ENCODE measurements at places on chromosomes 4 and X.

GRCh38 chr4:10120943-10121567 lies 4.5 kb upstream of the WDR1 start:
- no peak for DNase-seq

- DNase-seq, result no peak
Measured at GRCh38 chrX:155211208-155211607, 5.1 kb upstream of the VBP1 start.

- DNase-seq, result no peak
Measured at GRCh38 chr4:8468746-8469535, 28.4 kb downstream of the TRMT44 start.

DNA sequence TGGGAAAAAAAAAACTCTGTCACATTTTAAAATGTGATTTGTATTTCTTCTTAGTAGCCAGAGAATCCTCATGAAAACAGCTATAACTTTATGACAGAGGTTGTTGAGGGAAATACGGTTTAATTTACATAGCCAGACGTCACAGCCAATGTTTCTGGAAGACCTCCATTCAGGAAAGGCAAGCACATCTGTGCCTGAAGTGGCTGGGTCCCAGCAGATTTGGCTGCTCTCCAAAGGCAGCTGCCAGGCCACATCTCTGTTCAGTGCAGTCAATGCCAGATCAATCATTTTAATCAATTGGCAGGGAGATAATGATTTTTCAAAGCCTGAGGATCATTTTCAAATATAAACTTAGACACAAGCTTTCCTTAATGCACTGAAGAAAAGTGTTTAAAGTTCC lies 86.5 kb upstream of the ZIC3 start:
- DNase-seq, result no peak

DNA sequence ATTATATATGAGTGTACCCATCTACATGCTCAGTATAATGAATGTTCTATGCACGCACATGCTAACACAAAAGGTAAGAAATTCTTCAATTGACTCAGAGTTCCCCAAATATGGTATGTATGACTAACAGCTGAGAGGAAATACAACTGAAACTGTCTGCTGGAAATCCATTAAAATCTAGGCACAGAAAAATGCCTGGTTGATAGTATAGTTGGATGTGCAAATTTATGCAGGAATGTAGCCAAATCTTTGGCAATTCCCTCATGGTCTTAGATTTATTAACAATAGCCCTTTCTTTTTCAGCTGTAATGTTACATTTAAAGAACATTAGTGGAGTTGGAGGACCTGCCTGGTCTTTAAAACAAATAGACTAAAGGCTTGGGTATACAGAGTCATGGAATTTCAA lies 5.5 kb downstream of the CAMK2D start:
- DNase-seq, result no peak

DNA sequence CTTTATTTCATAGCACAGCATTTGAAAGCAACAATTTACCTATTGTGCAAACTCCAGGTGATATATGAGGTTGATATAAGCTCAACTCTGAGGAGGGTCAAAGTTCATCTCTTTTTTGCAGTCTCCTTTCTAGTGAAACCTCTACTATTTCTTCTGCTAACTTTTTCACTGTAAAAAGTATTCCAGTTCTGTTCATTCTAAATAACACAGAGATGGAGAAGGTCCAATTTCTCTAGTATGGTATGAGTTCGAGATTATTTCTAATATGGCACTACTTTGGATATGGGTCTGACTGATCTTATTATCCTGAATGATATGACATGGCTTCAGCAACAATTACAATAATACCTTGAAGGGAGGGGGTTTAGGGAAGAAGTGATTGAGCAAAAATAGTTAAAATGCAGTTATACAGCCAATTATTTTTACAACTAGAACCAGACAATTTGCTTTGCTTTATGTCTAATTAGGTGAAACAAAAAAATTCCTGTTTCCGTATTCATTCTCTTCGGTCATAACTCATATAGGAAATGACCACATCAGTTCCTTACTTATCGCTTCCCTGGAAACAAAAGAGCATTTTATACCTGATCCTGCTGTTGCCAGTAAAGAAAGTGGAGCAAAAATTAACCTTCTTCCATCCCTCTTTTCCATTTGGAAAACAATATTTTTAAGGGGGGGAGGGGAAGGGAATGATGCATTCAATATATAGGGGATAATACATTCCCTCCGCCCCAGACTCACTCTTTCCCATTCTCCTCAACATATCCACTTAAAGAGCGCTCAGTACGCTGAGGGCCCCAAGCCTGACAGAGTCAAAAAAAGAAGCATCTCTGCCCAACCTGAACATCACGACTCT lies 1.0 kb downstream of the TBC1D9 start:
- DNase-seq, result no peak

DNA sequence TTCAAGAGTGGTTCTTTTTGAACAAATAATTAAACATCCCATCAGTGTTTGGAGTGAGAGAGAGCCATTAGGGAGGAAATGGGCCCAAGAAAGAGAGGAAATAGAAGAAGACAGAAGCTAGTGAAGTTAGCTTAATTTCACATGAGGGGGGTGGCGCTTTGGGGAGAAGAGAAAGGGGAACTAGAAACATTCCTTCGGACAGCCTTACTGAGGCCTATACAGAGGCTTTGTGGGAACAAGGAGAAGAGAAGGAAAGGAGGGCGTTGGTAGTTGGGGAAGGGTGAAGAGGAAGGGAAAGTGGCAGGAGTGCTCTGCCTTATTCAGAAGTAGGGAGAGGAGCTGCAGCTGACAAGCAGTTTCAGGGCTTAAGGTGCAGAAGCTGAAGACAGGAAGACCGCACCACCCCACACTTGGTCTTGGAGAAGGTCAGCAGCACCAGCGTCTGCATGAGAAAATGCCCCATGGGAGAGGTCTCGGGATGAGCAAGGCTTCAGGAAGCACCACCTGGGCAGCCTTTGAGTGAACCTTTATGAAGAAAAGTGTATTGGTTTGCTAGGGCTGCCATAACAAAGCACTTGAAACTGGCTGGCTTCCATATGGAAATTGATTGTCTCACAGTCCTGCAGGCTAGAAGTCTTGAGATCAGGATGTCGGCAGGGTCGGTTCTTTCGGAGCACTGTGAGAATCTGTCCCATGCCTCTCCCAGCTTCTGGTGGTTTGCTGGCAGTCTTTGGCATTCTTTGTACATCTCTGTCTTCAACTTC lies 85.1 kb downstream of the KIT start:
- no peak for DNase-seq

DNA sequence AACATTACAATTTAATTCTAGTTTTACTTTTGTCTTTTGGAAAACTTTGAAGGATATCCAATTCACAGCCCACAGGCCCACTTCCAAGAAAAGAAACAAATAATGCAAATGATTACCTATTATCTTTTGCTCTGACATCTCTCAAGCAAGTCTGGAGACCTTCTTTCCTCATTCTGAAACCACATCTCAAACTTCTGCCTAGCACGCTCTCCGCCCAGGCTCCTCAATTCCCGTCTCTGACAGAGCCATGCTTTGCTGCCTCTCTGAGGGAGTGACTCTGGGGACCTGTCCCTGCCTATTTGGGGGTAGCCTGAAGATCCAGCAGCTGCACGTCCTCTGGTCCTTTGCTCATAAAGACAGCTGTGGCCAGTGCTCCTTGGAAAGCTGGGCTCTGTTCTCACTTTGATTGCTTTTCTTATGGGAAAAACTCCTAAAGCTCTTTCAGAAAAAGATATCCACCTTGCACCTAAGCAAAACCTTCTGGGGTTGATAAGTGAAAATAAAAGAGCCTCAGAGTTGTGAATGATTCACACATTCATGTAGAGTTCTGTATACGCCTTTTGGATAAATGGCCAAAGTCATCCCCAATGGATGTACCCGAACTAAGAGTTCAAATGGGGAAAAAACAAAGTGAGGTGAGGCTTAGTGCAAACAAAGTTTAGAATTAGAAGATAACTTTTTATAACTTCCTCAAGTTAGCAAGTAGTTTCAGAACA lies 72.4 kb upstream of the TNIP3 start:
- no peak for DNase-seq

DNA sequence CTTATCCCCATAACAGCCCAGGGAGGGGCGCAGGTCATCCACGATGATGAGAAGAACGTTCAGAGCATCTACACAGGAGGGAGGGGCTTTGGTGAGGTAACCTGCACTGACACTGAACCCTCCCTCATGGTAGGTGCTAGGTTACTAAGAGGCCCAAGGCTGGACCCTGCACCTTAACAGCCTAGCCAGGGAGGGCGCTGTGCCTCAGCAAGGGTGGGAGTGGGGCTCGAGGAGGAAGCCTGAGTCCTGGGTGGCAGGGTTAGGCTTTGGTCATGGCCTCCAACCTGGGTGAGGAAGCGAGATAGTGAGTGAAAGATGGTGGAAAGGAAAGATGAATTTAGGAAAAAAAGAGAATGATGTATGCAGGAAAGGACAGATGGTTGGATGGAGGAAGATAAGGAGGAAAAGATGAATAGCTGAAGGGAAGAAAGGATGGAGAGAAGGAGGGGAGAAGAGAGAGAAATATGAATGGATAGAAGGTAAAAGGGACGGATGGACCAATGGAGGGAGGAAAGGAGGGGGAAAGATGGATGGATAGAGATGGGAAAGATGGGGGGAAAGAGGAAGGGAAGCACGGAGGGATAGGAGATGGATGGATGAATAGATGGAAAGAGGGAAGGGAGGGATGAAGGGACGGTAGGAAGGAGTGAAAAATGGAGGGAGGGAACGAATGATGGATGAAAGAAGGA lies 736 bp downstream of the IDS start:
- no peak for DNase-seq

DNA sequence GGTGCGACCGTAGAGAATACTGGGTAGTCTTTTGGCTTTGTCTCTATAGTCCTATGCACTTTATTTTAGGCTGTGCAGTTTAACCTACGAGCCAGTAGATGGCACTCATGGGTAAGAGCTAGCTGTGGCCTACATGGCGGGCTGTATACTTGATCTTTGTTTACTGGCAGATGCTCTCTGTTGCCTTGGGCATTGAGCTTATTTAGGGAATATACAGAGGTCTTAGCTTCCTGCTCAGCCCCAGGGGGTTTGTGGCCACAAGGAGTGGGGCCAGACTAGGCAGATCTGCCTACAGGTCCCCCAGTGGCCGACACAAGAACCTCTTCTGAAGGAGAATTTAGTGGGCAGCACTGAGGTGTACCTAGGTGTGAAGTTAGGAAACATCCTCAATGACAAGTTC lies 227.6 kb upstream of the HDX start:
- no peak for DNase-seq

- DNase-seq, result no peak
Measured at GRCh38 chrX:3426552-3426951, 80.1 kb upstream of the MXRA5 start.

GRCh38 chrX:7143941-7144525 lies 3.5 kb upstream of the STS start:
- no peak for DNase-seq

DNA sequence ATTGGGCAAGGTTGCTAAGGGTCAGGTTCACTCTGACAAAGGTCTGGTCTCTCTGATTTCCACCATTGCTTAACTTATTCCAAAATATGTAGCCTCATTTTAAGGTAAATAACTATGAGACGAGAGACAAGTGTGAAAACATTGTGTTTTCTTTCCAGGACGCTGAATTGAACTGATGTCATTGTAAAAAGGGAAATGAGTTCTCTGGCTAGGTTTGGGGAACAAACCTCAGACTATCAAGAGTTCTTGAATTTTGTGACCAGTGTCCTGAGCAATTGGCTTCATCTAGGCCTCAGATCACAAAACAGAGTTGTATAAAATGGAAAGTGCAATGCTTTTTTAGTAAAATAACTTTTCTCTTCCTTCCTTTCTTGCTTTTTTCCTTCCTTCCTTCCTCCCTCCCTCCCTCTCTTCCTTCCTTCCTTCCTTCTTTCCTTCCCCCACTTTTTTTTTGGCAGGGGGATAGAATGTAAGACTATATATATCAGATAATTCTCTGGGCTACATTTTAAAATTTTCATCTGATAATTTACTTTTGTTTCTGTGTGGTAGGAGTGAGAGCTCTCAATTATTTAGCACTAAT lies 30.8 kb upstream of the CXCL8 start:
- no peak for DNase-seq

DNA sequence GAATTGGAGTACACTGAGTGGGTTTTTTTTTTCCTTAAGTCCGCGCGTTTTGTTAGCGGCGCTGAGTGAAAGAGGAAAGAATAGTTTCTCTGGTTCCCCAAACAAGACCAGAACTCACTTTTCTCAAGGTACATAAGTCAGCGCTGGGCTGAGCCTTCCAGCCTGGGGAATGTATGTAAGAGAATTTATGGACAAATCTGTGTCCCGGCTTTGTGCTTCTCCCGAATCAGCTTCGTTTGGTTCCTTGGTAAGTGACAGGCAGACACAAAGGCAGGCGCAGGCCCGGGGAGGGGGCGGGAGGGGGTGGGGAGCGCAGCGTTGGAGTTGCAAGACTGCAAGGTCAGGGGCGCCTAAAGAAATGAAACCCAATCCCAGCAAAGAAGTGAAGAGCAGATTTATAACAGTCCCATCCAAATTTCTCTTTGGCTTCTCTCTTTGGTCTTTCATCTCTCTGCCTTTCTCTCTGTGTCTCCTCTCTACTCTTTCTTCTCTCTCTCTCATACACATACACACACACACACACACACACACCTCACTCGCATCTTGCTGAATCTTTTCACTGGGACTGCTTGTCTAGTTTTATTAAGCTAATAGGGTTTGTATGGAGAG lies 981 bp downstream of the TET2 start:
- DNase-seq, result peak; percentile 40

DNA sequence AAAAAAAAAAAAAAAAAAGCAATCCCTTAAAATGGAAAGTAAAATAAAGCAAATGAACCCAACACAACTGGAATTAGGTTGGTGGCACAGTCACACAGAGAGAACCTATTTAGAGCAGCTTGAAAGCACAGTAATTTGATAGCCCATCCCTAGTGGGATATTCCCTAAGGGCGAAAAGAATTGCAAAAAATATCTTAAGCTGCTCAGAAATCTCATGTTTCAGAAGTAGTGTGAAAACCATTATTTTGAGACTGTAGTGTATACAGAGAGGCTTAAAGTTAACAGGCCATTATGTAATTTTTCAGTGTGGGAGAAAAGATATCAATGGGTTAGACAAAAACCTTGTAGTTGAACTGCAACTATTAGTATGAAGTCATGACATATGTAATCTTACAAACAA lies 40.0 kb upstream of the DHX15 start:
- no peak for DNase-seq

- DNase-seq, result no peak
Measured at GRCh38 chr4:54082168-54082567, 17.8 kb upstream of the CHIC2 start.

DNA sequence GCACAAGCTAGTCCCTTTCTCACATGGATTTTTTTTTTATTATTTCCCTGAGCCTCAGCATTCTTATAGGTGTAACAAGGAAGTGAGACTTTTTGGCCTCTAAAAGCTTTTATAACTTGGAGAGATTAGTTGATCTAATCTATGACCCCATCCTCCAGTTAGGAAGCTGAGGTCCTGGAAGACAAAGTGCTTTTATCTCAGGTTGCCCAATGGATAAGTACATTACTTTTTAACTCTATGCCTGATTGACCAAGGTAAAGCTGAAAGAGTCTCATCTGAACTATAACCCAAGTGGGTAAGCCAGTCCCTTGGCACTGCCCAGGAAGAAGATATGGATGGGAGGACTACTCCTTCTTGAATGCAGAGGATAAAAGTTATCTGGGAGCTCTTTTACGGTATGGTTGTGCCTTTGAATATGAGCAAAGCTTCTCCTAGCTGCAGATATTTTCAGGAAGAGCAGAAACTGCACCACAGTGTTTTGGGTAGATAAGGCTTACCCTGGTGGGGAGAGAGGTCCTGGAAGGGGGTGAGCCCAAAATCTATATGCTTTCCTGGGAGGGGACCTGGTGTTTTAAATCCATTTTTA lies 40.2 kb downstream of the VSIG4 start:
- no peak for DNase-seq
